Activated T-cell treated with anti-CD3 and anti-CD28 coated beads for 24 hours (primary cell): ENCODE measurements at places on chromosomes 5 and 9.

DNA sequence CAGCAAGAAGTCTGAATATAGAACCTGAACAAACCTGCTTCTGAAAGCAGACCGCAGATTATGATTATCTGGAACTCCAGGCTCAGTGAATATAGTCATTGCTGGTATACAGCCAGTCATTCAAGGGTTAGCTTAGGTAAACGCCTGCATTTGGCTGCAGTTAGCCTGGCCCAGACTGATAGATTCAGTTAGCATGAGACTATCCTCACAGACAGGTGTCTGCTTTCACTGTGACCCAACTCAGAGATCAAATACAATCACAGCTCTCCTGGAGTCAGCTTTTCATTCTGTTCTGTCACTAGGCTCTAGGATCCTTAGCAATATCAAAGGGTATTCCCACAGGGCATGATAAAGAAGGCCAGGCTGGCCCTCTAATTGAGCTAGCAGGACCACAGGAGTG is 138.6 kb upstream of the PLCXD3 start:
- no peak for DNase-seq

DNA sequence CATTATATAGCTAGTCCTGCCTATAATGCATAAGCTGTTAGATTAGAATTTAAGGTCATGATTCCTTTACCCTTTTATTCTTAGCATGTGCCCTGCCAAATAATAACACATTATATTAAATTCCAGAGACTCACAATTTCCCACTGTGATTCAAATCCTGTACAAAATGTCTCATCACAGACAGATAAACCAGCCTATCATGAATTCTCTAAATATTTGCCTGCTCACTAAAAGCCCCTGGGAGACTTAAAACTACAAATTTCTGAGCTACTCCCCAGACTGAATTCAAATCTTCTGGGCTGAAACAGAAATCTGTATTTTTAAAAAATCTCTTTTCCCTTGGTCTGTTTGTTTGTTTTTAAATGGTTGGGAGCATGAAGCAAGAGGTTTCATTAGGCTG is 32.7 kb downstream of the GAPT start:
- no peak for DNase-seq

- peak; percentile 53 for DNase-seq
Measured at GRCh38 chr9:133532937-133533668, 1.4 kb upstream of the ADAMTSL2 start.

DNA sequence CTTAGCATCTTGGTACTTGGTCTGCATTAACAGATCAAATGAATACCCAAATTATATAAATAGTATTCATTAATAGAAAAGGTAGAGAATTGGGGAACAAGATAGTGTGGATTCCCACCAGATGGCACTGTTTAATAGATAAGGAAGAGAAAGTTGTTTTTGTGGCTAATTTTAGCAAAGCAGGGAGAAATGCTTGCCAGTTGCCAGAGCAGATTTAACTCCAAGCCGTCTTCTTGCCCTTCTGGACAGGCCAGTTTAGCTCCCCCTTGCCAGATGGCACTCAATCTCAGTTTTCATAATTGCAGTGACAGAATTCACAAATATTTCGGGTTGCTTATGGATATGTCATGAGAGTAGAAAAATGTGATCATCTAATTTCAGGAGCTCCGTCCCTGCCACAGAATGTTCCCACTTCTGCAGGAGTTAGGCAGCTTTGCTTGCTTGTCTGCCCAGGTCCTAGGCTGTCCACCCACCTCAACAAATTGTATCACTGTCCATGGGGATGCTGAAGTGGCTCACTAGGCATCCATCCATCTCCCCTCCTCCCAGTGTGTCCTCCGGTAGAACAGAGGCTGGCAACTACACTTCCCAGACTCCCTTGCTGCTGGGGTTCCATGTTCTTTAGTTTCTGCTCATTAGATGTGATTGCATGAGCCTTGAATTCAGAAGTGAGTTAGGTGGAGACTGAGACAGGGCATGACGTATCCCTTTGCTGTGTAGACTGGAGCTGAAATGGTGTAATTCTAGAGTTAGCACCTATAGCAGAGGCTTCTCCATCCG is 11.8 kb upstream of the HEXB start:
- no peak for DNase-seq

- no peak for DNase-seq
Measured at GRCh38 chr5:137278476-137278875, 220.7 kb downstream of the SPOCK1 start.

- DNase-seq, result no peak
Measured at GRCh38 chr9:97300586-97300985, 6.9 kb upstream of the CCDC180 start.

GRCh38 chr5:178231539-178232123 is 971 bp downstream of the PHYKPL start:
- no peak for DNase-seq

DNA sequence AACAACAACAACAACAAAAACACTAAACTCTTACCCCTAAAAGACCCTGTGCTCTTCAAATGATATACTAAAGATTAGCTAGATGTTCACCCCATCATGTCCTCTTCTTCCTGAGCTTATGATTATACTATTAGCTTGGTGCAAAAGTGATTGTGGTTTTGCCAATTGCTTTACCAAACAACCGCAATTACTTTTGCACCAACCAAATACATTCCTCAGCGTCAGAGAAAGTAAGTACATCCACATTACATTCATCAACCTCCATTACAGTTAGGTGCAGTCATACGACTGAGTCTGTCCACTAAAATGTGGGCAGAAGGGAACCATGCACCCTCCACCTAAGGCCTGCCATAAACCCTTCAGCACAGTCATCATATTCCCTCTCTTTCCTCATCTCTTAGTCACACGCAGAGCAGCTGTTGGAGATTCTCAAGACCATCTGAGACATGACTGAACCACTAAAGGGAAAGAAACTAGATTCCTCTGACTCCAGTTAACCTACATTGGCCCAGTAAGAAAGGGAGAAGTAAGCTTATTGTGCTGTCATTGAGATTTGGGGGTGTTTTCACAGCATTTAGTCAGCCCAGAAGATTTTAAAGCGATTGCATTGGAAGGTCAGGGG is 181.6 kb upstream of the TLE4 start:
- DNase-seq, result no peak

DNA sequence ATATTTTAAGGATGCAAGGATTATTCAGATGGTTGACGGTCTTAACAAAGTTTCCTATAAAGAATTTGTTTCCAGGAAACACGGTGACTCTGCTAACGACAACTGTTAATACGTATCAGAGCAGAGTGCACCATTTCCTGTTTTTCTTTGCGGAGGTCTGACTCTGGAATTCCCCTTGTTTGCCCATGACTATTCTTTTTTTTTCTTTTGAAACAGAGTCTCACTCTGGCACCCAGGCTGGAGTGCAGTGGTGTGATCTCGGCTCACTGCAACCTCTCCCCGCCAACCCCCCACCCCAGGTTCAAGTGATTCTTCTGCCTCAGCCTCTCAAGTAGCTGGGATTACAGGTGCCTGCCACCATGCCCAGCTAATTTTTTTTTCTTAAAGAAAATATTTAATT is 115.9 kb downstream of the CDC42SE2 start:
- peak; percentile 49 for DNase-seq

DNA sequence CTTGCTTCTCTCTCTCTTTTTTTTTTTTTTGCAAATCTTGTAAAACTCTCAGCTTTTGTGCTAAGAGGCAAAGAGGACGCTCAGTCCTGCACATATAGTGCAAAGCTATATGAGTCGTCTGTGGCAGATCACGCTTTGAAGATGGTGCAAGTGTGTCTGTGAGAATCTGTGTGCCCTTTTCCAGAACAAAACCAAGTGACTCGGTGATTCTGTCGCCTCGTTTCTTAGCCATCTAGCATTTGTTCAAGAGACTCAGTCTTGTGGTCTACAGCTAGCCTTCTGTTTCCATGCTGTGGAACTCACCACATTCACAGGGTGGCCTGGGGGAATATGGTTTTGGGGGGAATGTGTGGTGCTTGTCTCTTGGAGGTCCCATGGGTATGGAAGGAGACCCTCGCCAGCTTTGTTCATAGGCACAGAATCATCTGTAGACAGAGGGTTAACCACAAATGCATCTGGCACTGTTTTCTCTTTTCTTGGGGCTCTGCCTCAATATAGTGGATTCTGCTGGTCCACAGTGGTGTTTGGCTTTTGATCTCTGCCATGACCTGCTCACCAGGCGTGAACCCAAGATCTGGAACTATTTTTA is 82.1 kb downstream of the C9orf152 start:
- DNase-seq, result no peak

DNA sequence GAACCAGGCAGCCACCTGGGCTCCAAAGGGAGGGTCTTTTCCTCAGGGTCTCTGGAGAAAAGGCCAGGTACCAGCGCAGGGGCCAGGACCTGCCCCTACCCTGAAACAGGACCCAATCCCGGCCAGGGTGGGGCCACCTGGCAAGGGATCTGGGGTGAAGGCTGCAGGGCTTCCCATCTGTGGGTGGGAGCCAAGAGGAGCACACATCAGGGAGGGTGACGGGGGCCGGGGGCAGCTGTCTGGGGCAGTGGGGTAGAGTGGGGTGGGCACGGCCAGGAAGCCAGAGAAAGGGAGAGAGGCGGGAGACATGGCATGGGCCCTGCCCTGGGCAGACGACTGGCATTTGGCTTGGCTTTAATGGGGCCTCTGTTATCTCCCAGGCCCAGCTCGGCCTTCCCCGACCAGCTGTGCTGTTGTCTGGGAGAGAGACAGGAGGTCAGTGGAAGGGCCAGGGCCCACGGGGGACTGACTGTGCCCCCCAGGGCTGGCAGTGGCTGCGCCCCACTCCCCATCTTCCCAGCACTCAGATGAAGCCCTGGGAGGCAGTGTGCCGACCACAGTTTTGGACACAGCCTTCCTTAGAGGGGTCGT is 57.2 kb upstream of the RNF130 start:
- DNase-seq, result no peak

DNA sequence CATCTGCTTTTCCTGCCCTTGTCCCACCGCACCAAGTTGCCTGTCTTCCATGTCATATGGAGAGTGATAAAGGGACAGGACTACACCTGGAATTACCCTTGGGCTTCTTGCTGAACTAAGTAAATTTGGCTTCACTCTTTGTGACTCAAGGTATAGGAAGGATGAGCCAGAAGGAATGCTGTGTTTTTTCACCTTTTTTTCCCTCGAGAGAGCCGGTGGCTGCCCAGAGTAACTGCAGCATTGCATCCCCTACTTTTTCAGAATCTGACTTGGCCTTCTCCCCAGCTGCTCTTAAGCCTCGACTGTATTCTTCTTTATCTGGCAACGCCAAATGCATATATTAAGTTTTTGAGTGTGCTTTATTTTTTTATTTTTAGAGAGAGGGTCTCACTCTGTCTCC is 38.4 kb downstream of the RCL1 start:
- no peak for DNase-seq

- DNase-seq, result no peak
Measured at GRCh38 chr9:81377320-81377719, 312.0 kb downstream of the TLE1 start.

GRCh38 chr5:15515229-15515628 is 15.2 kb downstream of the FBXL7 start:
- no peak for DNase-seq

- no peak for DNase-seq
Measured at GRCh38 chr5:85096421-85096820, 711.7 kb upstream of the EDIL3 start.

DNA sequence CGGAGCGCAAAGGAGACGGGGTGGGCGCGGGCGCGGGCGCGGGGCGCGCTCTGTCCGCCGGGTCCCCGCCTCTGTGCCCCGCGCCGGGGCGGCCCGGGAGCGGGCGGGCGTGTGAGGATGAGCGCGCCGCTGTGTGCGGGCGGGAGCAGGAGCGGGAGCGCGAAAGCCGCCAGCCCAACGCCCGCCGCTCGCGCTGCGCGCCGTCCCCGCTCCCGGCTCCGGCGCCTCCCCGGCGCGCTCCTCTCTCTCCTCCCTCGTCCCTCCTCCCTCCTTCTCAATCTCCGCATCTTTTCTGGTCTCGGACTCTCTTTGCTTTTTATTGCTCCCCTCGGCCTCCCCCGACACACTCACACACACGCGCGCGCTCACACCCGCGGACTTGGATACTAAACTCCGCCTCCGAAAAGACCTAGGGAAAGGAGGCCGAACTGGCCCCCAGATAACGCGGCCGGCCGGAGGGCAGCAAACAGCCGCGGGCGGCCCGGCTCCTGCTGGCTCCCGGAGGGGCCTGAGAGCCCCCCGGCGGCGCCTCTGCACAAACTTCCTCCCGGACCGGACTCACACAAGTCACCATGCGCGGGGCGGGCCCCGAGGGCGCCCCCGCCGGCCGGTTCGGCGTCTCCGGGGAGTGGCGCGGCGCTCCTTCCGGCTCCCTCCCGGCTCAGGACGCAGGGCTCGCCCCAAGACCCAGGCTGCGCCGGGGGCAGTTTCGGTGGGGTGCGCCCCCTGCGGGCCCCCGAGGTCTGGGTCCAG is at the start of gene FIBCD1:
FIBCD1 (minus strand) TSS at position 596 of the 753 bp plus-strand sequence. CDS start 640 bp downstream, outside the sequence.
- DNase-seq, result no peak

GRCh38 chr5:179780362-179780761 is 13.4 kb upstream of the LTC4S start:
- DNase-seq, result no peak

DNA sequence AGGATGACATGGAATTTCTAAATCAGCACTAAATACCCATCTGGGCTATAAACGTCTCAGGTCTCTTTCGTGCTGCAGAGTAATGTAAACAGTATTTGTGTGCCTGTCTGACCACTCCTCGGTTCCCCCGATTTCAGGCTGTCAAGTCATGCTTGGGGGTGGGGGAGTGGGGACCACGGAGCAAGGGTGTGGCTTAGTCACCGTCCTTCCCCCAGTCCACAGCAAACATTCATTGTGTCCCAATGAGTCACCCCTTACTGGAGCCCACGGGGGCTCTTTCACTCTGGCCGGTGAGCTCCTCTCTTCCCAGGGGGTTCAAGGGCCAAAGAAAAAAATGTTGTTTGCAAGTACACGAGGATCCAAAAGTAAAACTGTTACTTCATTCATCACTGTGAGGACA is 72.4 kb upstream of the ICE1 start:
- DNase-seq, result no peak

DNA sequence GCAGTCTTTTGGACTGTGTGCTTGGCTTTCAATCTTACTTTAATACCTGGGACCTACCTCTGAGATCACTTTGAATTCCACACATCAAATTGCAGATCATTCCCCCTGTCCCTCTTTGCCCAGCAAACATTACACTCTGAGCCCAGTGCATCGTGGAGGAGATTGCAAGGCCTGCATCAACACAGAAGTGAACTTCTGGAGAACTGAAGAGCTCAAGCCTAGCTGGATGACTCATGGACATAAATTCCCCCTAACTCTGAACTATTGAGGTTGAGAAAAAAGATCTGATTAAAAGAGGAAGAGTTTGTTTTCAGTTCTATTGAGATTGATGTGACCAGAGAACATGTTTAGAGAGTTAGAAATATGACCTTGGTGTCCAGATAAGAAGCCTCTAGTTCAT is 316.0 kb upstream of the DMAC1 start:
- DNase-seq, result no peak

- no peak for DNase-seq
Measured at GRCh38 chr5:36854402-36855140, 22.0 kb upstream of the NIPBL start.

DNA sequence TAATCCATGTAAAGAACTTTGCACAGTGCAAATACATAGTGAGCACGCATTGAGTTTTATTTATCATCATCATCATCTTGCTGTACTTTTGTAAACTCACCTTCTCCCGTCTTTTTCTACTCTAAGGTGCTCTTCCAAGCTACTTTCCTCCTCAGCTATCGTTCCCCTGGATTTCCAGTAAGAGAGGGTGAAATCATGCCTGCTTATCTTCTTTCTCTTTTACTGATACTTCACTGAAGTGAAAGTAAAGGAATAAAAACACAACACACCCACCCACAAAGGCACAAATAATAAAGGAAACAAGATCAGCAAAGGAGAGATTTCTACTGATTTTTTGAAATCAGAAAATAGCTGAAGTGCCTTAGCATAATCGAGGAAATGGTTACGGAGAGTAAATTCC is 509.9 kb downstream of the RAB3C start:
- DNase-seq, result no peak
